ENCODE measurements at places on chromosomes 1 and 21.

DNA sequence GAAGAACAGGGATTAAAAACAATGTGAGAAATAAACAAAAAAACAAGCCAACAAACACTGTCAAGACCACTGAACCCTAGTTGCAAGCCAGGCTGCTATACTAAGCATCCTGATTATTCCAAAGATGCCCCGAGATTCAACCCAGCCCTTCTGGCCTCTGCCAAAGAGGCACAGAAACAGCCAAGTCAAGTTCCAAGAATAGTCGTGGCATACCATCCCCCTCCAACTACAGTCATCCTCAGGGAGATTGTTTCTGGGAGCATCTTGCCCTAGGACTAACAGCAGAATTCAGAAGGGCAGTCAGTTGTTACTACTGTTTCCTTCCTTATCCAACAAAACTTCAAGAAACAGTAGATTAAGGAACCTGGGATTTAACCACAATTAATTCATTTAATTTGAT lies 52.3 kb downstream of the ABL2 start:
- H3K36me3 ChIP-seq, result no peaks in the 10 kb centered on the region
- peaks cover 6% of the 10 kb centered on the region for H3K4me1 ChIP-seq
- no peak overlapping the region for H3K4me3 ChIP-seq
- H3K27me3 ChIP-seq, result no peaks in the 10 kb centered on the region
- H3K27ac ChIP-seq, result no peak overlapping the region

DNA sequence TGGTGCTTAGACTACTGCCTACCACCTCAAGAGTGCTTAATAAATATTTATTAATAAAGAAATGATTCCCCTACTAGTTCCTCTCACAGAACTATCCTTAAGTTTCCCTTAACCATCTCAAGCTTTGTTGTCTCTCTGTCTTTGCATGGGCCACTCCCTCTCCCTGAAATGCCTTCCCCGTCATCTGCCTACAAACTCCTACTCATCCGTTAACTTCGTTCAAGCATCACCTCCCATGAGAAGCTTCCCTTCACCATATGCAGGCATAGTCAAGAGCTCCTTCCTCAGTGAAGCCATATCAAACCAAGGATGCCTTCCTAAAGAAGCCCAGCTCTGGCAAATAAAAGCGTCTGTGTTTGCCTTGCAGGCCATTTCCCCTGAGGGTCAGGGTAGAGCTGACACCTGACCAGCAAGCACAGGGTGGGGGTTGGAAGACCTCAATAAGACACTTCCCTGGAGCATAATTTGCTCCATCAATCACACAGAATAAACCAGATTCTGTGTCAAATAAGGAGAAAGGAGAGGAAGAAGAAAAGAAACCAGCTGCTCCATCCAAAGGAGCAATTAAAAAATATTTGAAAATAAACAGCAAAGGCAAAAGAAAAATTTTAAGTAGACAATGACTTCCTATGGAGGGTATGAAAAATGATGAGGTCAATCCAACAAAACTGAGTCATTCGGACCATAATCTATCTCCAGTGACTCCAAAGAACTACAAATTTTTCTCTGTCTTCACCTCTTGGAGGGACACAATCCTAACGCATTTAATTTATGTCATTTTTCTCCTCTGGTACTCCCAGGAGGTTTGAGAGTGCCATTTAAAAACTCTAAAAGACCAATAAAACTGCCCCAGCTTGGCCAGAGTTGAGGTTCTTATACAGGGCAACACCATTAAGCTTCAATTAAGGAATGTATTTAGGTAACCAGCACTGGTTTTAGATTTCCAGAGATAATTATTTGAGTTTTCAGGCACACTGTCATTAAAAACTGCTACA lies 303.6 kb downstream of the KCNH1 start:
- peaks cover 5% of the 10 kb centered on the region for H3K27me3 ChIP-seq

DNA sequence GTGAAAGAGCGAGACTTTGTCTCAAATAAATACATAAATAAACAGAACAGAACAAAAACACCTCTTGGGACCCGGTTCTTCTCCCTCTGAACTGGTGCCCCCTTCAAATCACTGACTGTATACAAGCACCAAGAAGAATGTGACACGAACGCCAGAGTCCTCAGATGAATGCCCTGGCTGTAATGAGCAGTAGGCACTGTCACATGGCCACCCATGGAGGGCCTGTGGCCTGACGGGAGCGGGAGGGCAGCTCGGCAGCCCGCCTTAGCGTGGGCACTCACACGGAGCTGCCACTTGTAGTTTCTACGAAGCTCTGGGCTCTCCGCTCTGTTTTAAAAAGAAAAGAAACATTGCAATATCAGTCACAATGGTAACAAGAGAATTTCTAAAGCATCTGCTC lies 146.0 kb downstream of the PEX14 start:
- no peaks in the 10 kb centered on the region for H3K27me3 ChIP-seq
- no peak overlapping the region for H3K27ac ChIP-seq

GRCh38 chr1:38310079-38310478 lies 263.5 kb upstream of the POU3F1 start:
- H3K4me1 ChIP-seq, result no peaks in the 10 kb centered on the region
- no peak for DNase-seq
- H3K27ac ChIP-seq, result no peak overlapping the region
- H3K36me3 ChIP-seq, result no peaks in the 10 kb centered on the region

GRCh38 chr1:197632005-197632404 lies 143.3 kb downstream of the DENND1B start:
- peaks cover 23% of the 10 kb centered on the region for H3K36me3 ChIP-seq
- no peaks in the 10 kb centered on the region for H3K27me3 ChIP-seq
- H3K27ac ChIP-seq, result peak overlapping the region; percentile 47

Data from mesothelial cell of epicardium (in vitro differentiated cells).